ENCODE measurements at places on chromosomes 13 and 19.

DNA sequence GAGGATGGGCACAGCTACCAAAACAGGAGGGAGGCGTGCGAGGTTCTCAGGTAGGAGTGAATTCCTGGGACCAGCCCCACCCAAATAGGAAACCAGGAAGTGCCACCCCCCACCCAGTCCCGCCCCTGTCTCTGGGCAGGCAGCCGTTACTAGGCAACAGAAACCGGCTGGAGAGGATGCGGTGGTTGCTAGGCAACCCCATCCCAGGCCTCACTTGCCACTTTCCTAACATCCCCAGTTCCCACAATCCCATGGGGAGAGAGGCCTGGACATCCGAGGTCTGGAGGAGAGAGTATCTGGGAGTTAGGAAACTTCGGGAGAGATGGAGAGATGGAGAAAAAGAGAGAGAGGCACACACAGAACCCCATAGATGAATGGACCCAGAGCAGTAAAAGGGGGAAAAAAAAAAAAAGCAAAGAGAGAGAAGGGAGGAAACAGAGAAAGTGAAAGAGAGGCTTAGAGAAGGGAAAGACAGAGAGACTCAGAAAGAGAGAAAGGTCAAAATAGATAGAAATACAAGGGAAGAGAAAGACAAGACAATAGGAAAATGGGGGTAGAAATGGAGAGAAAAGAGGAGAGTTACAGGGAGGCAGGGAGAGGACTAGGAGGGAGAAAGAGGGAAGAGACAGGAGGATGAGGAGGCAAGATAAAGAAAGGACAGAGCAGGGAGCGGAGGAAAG lies 3.8 kb downstream of the GRIK5 start:
- DNase-seq: no peak

- no peak for DNase-seq
These were observed 240.6 kb downstream of the GGACT start for GRCh38 chr13:100347968-100348367.

DNA sequence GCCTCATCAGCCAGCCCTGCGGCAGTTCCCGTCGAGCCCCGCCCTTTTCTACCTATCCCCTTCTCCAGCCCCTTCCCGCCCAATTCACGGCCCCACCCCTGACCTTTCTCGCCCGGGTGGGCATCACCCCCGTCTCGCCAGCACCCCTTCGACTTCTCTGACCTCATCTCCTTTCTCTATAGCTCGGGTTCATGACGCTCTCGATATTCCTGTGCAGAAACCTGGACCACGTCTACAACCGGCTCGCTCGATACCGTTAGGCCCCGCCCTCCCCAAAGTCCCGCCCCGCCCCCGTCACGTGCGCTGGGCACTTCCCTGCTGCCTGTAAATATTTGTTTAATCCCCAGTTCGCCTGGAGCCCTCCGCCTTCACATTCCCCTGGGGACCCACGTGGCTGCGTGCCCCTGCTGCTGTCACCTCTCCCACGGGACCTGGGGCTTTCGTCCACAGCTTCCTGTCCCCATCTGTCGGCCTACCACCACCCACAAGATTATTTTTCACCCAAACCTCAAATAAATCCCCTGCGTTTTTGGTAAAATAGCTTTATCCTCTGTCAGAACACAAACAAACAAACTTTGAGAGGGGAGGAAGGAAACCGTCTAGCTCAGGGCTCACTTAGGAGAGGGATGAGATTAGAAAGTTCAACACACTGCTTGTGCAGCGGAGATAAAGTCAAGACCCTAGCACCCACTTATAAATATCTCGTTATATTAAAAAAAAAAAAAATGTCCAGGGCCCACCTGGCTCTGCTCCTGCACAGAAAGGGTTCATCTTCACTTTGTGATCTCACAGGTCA lies 5.1 kb downstream of the CD37 start:
- DNase-seq: peak; percentile 18

DNA sequence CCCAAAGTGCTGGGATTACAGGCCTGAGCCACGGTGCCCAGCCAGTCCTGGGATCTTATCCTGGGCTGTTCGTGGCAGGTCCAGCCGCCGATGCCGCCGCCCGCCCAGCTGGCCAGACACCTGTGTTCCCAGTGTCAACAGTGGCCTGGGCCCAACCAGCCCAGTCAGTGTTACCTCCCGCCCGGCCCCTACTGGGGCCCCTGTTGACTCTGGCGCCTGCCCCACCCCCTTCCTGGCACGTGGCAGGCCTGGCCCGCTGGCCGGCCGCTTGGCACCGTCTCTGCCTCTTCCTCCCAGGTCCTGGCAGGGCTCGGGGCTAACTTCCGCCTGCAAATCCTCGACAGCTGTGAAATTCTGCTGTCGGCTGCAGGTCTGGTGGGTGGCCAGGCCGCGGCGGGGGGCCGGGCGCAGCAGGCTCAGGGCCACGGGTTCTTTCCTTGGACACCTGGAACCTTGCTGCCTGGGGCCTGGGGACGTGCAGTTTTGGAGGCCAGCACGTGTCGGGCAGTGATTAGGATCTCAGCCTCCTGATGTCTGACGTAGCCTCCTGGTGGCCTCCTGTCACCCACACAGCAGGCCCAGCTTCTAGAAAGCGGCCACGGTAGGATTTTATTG lies 9.1 kb downstream of the ARID3A start:
- DNase-seq: no peak

- no peak for DNase-seq
These were observed 245.1 kb downstream of the KCTD12 start for GRCh38 chr13:76641056-76641455.
